ENCODE measurements at places on chromosomes 1 and 21. TPM values are rescaled to one million over a fixed set of nuclear protein-coding genes. Genes with fewer than 3 reads are reported as not detected.

Gene SLC9C2
- not detected for total RNA-seq

Gene HP1BP3
- 369 TPM for total RNA-seq

Gene TRAF3IP3
- 426 TPM for total RNA-seq

Gene ACTL8
- total RNA-seq, result not detected

- H3K27ac ChIP-seq, result no peak overlapping the region
- DNase-seq, result no peak
- H3K36me3 ChIP-seq, result no peaks in the 10 kb centered on the region
- no peak overlapping the region for H3K4me3 ChIP-seq
Observed at GRCh38 chr1:75707191-75707590, 17.3 kb upstream of the ACADM start.

GRCh38 chr1:42172381-42173133 is 8.0 kb upstream of the GUCA2A start:
- H3K27ac ChIP-seq, result no peak overlapping the region
- no peak overlapping the region for H3K4me3 ChIP-seq
- DNase-seq, result no peak
- H3K27me3 ChIP-seq, result no peaks in the 10 kb centered on the region

- H3K36me3 ChIP-seq, result no peaks in the 10 kb centered on the region
- peaks cover 47% of the 10 kb centered on the region for H3K27me3 ChIP-seq
- no peak for DNase-seq
Observed at GRCh38 chr21:45013260-45013841, 61.0 kb upstream of the ADARB1 start.

DNA sequence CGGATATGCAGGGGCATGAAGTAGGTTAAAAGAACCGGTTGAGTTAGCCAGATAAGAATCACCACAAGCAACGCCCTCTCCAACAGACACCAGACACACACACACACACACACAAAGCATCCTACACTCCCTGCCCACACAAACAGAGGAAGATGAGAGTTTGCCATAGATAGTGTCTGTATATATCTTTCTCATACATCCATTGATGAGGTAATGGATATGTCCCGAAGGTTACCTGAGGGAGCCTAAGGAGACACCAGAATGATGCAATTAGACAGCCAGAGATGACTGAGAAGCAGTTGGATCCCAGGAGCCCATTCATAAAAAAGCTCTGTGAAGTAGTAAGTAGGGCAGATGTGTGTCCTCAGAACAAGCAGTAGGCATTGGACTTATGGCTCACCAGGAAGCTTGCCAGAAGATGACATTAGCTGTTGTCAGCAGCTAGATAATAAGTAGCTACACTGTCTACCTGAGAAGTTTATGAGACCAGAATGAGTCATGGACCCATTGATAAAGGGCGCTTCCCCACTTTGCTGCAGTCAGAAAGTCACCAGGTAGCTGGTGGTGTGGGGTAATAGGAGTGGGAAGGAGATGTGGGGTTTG is 247.0 kb downstream of the KCNT2 start:
- no peak for DNase-seq
- H3K27me3 ChIP-seq, result no peaks in the 10 kb centered on the region
- no peak overlapping the region for H3K27ac ChIP-seq

GRCh38 chr1:51309291-51309690 is 21.1 kb downstream of the TTC39A start:
- no peak overlapping the region for H3K27ac ChIP-seq
- DNase-seq, result no peak
- peaks cover 9% of the 10 kb centered on the region for H3K4me1 ChIP-seq
- H3K36me3 ChIP-seq, result no peaks in the 10 kb centered on the region
- no peak overlapping the region for H3K4me3 ChIP-seq
- no peaks in the 10 kb centered on the region for H3K27me3 ChIP-seq

DNA sequence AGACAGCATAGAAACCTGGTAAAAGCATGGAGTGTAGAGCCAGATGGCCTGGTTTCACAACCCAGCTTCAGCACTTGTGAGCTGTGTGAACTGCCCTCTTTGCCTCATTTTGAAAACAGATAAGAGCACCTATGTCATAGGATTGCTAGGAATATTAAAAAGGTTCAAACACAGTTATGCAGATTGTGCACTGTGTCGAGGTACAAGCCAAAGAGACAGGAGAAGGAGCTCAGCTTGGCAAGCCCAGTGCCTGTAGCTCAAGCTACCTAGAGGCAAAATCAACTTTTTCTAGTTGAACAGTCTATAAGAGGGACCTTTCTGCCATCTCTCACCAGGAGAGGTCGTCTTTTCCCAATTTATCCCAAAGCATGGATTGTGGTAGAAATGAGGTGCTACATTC is 5.0 kb downstream of the CHODL start:
- no peak overlapping the region for H3K4me3 ChIP-seq
- DNase-seq, result no peak
- no peaks in the 10 kb centered on the region for H3K4me1 ChIP-seq

- no peak overlapping the region for H3K4me3 ChIP-seq
- no peak overlapping the region for H3K27ac ChIP-seq
- no peaks in the 10 kb centered on the region for H3K4me1 ChIP-seq
- DNase-seq, result no peak
- no peaks in the 10 kb centered on the region for H3K36me3 ChIP-seq
Observed at GRCh38 chr1:78383923-78384322, 106.9 kb upstream of the PTGFR start.

DNA sequence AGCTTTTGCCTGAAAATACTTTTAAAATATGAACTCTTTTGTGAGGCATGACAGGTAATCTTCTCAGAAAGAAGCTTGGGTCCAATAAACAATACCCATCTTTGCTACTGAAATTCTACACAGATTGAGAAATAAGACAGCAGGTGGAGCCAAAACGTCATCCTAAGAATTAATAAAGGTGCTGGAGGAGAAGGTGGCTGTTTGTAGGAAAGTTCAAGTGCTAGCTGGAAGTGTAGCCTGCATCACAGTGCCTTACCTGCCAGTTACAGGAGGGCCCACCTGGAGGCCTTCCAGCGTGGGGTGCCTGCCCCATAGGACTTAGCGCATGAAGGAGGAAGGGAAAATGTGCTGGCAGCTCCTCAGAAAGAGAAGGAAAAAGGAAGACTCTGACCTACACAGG is 93.7 kb downstream of the TTC3 start:
- H3K27me3 ChIP-seq, result no peaks in the 10 kb centered on the region
- peak; percentile 57 for DNase-seq
- no peak overlapping the region for H3K4me3 ChIP-seq
- no peak overlapping the region for H3K27ac ChIP-seq
- peaks cover 12% of the 10 kb centered on the region for H3K36me3 ChIP-seq
- H3K4me1 ChIP-seq, result peaks cover 11% of the 10 kb centered on the region

GRCh38 chr1:2435746-2436355 is 23.5 kb upstream of the PEX10 start:
- H3K4me1 ChIP-seq, result no peaks in the 10 kb centered on the region
- no peak overlapping the region for H3K4me3 ChIP-seq
- no peaks in the 10 kb centered on the region for H3K36me3 ChIP-seq
- no peak overlapping the region for H3K27ac ChIP-seq
- DNase-seq, result no peak
